ENCODE measurements at places on chromosomes 7 and 10. TPM values are rescaled to one million over a fixed set of nuclear protein-coding genes. Genes with fewer than 3 reads are reported as not detected.

DNA sequence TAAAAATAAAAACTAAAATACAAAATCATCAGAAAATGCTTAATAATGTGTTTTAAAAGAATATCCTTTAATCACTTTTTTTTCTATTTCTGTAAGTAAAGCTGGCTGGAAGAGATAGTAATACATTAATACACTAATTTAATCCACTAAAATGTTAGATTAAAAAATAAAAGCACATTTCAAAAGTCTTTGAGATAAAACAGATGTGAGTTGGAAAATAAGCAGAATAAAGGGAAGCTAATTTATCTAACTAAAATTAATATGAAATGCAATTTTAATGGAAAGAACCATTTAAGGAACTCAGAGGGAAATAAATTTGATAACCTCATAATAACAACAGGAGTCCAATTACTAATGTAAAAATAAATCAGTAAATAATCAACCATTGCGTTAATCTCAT, 774.8 kb upstream of the MBL2 start:
- DNase-seq = no peak

CACNA2D1 gene
- 24.3 TPM for polyA plus RNA-seq

DNA sequence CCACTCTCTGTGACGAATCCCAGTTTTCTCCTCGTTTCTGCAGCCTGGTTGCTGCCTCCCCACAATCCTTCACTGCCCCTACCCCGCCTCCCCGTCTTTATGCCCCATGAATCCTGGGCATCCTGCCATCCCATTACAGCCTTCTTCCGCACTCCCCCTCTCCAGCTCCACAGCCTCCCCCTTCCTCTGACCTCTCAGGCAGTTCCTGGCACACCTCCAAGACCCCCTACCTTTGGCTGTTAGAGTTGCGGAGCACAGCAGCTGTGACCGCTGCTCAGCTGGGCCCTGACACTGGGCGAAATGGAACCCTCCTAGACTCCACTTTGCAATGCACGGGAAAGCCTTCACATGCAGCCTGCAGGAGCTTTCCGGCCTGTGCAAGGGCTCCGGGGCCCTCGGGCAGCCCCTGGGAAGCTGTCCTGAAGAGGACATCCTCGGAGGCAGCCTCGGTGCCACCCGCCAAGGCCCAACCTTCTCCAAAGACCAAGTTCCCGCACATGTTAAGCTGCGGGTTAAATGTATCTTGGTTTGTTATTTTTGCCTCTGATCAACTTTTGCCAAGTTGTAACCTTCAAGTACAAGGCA, 400.7 kb upstream of the MKI67 start:
- peak; percentile 88 for DNase-seq

GRCh38 chr7:121537031-121537430, 140.9 kb upstream of the FAM3C start:
- DNase-seq = no peak

EVX1 gene
- polyA plus RNA-seq = 0.23 TPM

- DNase-seq = no peak
Observed at GRCh38 chr10:127854769-127855590, 37.8 kb downstream of the CLRN3 start.

NOS3 gene
- 9.1 TPM for polyA plus RNA-seq

- no peak for DNase-seq
Observed at GRCh38 chr7:45968856-45969541, 47.9 kb upstream of the IGFBP3 start.

- no peak for DNase-seq
Observed at GRCh38 chr10:101050208-101051069, 11.3 kb upstream of the KAZALD1 start.

GRCh38 chr10:120982507-120982906, 131.3 kb downstream of the WDR11 start:
- DNase-seq = no peak

- no peak for DNase-seq
Observed at GRCh38 chr7:130099331-130099730, 29.0 kb downstream of the KLHDC10 start.

GRCh38 chr7:117582219-117582704, 102.4 kb downstream of the CFTR start:
- DNase-seq = no peak

DNA sequence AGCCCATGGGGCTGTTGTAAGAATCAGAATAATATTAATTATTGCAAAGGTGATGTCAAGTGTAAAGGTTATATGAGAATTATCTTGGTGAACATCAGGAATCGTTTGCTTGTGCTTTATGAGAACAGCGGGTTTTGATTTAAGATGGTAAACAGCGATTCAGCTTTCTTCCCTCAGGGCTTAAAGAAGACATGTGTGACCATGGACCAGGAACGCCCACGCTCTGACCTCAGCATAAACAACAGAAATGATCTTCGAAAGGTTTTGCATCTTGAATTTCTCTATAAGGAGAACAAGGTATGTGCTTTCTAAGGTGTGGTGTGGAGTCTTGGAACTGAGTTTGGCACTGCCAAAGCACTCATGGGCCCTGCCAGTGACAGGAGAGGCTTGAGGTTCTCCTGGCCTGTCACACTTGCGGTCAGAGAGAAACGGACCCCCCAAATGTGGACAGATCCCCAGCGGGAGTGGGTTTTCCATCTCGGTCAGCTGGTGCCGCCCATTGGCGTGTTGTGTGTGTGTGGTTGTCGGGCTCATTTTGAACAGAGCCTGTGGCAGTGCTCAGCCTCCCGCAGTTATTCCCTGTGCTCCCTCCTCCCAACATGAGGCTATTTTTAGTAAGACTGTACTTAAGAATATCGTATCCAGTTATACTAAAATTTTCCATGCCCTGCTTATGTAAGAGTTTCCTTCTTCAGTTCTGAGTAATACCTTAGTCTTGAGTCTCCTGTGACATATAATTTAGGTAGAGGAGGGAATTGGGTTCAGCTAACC, 7.2 kb downstream of the MINDY4 start:
- no peak for DNase-seq

- DNase-seq = no peak
Observed at GRCh38 chr10:98270786-98271185, 2.8 kb upstream of the LOXL4 start.

- DNase-seq = no peak
Observed at GRCh38 chr10:14200698-14201544, 129.8 kb downstream of the FRMD4A start.

DNA sequence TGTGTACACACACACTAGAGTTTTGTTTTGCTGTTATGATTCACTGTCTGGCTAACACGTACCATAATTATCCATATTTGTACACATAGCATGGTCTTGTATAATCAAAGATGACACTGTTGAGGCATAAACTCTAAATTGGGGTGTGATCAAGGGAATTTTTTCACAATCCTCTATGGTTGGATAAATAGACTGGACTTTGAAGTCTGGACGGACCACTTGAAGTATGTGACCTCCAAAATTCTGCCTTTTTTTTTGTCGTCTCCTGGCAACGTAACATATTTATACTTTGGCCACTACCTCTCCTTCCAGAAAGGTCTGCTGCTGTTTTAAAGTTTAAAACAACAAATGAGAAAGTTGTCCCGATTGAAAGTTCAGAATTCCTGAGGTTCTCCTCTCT, 193.4 kb downstream of the CACNB2 start:
- DNase-seq = no peak

- no peak for DNase-seq
Observed at GRCh38 chr10:112446055-112446854, 459 bp downstream of the ZDHHC6 start.

GRCh38 chr7:67777119-67777518, 780.5 kb downstream of the TYW1 start:
- DNase-seq = no peak

SDK1 gene
- 7.1 TPM for polyA plus RNA-seq

ACHE gene
- polyA plus RNA-seq = 3.8 TPM

DNA sequence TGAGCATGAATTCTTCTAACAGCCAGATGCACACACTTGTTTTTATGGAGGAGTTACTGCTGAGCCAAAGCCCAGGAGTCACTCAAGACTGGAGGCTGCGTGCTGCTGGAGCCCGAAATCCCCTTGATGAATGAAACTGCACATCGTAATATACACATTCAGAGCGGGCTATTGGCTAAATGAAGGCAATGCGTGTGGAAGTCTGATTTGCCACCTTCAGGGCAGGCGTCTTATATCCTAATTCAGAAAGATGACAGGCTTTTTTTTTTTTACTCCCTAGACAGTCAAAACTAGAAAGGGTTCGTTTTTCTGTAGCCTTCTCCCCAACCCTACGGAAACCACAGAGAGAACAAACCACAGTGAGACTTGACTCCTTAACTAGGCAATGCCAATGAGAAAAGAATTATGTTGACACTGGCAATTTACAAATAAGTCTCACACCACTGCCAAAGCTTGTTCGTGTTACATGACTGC, 227.2 kb upstream of the KLF14 start:
- DNase-seq = no peak

- no peak for DNase-seq
Observed at GRCh38 chr10:81472927-81473470, 402.0 kb upstream of the NRG3 start.

GRCh38 chr10:31347705-31348104, 28.7 kb downstream of the ZEB1 start:
- no peak for DNase-seq

DNA sequence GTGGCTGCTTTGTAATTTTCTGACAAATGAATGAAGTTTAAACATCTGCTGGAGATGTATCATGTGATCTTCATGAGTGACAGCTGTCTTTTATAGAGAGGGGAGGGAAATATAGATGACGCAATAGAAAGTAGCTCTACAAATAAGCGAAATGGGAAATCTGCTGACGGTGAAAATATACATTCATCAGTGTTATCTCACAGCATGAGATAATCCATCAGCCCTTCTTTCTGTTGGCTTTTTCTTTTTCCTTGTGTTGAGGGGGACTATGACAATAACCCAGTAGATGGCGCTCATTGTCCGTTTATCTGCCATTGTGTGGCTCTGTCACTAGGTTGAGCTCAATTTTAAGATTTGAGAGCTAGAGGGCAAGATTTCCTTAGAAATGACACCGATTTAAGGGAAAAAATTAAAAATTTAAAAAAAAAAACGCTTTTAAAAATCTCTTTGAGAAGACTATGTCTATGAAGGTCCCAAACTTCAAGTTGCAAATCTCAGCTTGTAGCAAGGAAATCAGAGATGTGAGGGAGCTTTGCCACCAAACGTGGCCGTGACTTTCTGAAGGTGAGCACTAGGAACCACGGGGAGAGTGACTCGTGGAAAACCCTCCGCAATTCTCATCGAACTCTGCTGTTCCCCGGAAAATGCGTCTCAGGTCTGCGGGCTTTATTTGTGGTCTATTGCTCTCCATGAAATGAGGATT, 114.6 kb upstream of the SFMBT2 start:
- peak; percentile 62 for DNase-seq

PLAU gene
- polyA plus RNA-seq = 11.9 TPM

DNA sequence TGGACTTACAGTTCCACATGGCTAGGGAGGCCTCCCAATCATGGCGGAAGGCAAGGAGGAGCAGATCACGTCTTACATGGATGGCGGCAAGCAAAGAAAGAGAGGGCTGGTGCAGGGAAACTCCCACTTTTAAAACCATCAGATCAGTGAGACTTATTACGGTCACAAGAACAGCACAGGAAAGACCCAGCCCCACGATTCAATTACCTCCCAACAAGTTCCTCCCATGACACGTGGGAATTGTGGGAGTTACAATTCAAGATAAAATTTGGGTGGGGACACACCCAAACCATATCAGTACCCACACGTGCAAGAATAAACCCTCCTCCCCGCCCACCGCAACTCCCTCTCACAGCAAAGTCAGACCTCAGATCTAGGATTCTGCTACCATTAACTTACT, 4.5 kb upstream of the AIFM2 start:
- no peak for DNase-seq

DNA sequence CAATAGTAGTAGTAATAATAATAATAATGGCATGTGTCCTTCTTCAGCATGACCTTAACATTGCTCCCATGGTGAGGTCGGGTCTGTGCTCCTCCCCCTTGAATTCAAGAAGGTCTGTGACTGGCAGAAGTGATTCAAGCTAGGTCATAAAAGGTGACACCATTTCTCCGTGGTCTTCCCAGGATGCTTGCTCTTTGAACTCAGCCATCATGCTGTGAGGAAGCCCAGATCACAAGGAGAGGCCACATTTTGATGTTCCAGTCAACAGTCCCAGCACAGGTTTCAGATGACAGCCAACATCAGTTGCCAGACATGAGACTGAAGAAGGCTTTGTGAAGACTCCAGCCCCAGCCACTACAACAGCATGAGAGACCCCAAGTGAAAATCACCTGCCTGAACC, 83.9 kb downstream of the SEPTIN14 start:
- DNase-seq = no peak

PSD gene
- 9.0 TPM for polyA plus RNA-seq

GRCh38 chr10:57830877-57831560, 436.7 kb downstream of the IPMK start:
- no peak for DNase-seq

DNA sequence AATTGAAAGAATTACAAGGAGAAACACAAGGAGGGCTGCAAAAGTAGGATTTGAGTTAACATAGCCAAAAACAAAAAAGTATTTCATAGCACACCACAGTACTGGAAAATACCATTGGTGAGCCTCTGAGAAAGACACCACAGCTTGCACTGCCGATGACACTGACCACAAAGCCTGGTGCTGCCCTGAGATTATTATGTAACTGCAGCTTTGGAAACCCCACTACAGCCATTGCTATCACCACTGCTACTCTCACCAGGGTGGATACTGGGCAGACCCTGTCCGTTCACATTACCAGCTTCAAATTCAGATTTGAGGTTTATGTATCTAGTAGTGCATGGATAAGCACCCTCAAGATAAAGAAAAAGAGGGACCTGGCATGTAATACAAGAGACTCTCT, 1246.7 kb upstream of the SORCS1 start:
- DNase-seq = no peak

- DNase-seq = no peak
Observed at GRCh38 chr7:32167256-32167655, 97.0 kb upstream of the PDE1C start.

- DNase-seq = no peak
Observed at GRCh38 chr10:43295436-43295835, 28.6 kb upstream of the RASGEF1A start.

CTAGE8 gene
- 6.0 TPM for polyA plus RNA-seq

DNA sequence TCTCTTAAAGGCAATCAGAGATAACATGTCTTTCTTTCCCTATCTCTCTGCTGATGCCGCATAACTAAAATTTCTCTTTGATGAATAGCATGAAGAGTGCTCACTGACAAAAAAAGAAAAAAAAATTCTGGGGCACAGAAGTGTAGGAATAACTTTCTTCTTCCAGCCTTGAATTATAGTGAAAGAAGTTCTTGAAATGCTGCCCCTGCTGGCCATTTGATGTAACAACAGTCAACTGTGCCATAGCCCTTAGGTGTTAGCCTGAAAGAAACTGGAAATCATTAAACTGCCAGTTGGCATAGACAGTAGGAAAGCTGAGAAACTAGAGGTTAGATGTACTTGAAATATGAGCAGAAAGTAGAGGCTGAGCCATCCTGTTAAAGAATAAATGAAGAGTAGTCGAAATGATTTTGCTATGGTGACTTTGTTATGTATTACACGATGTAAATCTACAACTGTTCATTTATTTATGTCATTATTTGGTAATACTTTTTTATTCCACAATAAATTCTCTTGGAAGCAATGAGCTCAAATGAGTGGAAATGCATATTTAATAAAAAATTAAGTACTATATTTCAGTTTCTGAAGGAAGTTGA, 48.3 kb upstream of the FAM171A1 start:
- no peak for DNase-seq

TMEM139 gene
- 57.0 TPM for polyA plus RNA-seq

- no peak for DNase-seq
Observed at GRCh38 chr10:77156406-77156879, 481.2 kb downstream of the KCNMA1 start.

GRCh38 chr7:8109196-8110022, 140.8 kb downstream of the GLCCI1 start:
- no peak for DNase-seq

- DNase-seq = no peak
Observed at GRCh38 chr7:25313526-25313925, 85.2 kb upstream of the NPVF start.

- DNase-seq = no peak
Observed at GRCh38 chr10:78861529-78862327, 207.0 kb upstream of the ZMIZ1 start.

Measured in right renal pelvis (tissue), 4 donors.